Right ventricle myocardium superior (tissue), 1 donor: ENCODE measurements at places on chromosomes 5 and 9.

DNA sequence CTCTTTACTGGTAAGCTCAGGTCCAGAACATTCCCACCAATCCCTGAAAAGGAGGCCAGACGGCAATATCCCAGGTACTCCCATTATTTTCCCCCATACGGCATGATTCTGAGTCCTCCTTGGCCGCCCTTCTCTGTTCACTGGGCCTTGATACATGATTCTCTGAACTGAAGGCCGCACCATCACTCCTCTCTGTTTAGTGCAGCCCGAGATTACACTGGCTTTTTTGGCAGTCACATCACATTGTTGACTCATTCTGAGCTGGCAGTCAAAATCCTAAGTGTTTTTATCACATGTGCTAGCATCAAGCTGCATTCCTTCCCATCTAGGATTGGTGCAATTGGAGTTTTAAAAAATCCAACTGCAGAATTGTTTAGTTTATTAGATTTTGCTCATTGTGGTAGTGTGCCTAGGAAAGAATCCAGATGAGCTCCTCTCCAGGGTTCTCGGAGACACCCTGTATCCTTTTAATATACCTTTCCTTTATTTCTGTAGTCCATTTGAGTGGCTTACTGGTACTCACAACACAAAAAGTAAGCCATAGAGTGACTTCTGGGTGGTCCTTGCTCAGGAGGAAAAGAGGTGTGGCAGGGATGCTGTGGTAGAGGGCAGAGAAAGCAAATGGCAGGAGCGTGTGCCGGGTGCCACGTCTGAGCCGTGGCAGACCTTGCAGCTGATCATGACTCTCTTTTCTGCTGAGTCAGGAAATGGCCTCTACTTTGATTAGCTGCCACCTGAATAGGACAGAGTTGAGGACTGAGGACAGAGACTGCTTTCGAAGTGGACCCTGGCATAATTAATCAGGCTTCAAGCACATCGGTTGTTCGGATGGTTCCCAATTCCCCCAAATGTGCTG is 121.1 kb upstream of the IL12B start:
- DNase-seq, result peak; percentile 51

DNA sequence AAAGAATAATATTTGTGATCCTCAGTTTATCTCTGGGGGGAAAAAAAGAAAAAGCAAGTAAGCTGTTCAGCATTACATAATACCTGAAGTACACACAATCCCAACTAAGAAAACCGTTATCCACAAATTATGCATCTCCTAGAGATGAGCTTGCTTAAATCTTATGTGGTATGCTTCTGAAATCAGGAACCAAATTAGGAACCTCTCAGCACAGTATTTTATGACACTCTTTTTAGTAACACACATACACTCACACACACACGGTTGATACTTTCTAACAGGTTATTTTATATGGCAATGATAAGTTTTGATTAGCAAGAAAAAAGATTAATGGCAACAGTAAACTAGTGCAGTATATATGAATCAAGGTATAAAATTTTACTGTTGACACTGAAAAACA is 1.2 kb upstream of the ZNF510 start:
- no peak for DNase-seq

DNA sequence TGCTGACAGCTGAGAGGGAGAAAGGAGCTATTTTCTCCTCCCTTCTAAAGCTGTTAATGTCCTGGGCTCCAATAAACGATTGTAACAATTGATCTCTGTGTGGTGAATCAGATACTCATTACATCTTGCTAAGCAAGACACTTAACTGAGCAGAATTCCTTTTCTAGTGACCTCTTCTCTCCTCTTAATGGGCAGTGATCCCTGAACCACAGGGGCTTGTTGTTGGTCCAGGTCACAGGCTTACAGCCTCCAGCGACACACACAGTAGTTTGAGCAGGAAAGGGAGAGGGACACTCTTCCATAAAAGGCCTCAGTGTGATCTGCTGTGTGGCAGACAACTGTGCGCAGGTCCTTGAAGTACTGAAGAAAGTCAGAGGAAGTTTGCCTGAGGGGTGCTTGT is 58.5 kb upstream of the MYO10 start:
- DNase-seq, result no peak

DNA sequence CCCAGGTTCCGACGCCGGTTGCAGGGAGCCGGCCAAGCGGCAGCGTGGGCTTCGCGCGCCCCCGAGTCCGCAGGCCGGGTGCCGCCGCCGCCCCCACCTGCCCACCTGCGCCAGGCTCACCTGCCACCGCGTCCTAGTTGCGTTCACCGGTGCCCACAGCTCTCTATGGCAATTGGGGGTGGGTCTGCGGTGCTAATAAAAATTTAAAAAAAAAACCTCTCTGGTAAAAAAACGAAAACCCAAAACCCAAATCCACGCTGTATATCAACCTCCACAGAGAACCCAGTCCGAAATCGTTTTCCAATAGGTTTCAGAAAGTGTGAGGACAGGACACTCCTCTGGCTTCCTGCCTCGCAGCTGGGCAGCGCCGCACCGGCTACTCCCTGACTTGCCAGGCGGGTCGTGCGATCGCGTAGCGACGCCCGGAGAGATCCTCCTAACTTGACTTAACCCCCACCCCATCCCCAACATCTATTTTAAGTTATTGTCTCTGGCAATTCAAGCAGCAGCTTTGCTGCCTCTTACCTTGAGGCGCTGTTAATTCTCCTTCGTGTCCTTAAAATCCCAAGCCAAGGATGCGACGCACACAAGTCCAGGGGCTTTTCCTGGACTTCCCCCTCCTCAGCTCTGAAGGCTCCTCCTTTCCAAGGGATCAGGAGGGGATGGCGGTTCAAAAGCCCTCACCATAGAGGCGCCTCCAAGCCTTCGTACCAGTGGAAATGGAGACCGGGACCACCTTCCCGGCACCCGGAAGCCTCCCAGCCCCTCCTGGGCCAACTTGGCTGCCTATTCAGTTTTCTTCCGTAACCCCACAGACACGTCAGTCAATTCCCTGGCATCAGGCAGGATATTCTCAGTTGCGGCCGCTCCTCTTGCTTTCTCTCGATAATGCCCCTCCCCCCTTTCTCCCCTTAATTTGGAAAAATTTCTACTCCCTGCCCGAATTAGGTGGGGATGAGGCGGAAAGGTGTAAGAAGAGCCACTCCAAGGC is 1639.4 kb upstream of the C9orf72 start:
- DNase-seq, result no peak

DNA sequence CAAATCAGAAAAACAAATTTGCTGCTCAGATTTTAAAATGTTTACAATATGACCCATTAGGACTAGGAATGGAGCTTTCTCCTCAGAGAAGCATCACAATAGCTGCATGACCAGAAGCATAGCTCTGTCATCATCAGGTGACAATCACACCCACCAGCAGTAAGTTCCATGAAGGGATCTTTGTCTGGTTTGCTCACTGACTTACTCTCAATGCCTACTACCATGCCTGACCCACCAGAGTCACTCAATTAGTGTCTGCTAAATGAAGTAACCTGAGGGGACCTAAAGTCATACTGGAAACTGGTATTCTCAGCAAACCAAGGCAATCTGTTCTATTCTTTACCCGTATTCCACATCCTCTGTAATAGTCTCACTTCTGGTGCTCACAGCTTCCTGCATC is 7.7 kb downstream of the ERMP1 start:
- DNase-seq, result no peak

GRCh38 chr5:53907827-53908226 is 347.4 kb downstream of the NDUFS4 start:
- DNase-seq, result no peak

- no peak for DNase-seq
Observed at GRCh38 chr5:132444061-132444460, 46.5 kb downstream of the IRF1 start.

DNA sequence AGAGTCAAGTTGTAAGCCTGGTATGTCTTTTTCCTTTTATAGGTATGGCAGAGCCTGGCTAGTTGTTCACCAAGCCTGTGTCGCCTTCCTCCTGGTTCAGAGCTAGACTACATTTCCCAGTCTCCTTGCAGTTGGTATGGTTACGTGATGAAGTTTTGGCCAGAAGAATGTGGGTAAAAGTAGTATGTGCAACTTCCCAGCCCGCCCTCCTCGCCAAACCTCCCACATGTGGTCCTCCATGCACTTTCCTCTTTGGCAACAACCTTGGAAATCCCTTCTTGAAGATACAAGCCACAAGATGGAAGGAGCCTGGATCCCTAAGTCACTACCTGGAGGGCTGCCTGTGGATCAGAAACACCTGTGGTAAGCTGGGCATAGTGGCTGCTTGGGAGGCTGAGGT is 36.0 kb upstream of the MSH3 start:
- no peak for DNase-seq
